Tibial artery (tissue), 4 donors: ENCODE measurements at places on chromosomes 5 and 9.

DNA sequence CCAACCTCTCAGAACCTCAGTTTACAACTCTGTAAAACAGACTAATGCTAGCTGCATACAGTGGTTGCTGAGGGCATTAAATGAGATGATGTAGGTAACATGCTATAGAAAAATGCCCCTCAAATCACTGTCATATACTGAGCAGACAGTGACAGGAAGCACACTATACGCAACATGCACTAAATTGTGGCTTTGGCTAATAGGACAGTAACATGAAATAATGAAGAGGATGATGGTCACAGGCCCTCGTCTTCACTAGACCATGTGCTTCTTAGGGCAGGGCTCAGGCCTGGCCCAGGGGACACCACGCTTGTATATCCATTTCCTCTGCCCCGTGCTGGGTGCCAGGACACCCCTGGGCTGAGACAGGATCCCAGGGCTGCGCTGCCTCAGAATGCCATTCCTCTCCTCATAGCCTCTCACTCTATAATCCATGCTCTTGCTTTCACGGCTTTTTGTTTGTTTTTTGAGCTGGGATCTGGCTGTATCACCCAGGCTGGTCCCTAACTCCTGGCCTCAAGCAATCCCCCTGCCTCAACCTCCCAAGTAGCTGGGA lies 18.9 kb downstream of the CSF1R start:
- DNase-seq = no peak

GRCh38 chr9:72813544-72813943 lies 139.3 kb downstream of the ALDH1A1 start:
- no peak for DNase-seq

DNA sequence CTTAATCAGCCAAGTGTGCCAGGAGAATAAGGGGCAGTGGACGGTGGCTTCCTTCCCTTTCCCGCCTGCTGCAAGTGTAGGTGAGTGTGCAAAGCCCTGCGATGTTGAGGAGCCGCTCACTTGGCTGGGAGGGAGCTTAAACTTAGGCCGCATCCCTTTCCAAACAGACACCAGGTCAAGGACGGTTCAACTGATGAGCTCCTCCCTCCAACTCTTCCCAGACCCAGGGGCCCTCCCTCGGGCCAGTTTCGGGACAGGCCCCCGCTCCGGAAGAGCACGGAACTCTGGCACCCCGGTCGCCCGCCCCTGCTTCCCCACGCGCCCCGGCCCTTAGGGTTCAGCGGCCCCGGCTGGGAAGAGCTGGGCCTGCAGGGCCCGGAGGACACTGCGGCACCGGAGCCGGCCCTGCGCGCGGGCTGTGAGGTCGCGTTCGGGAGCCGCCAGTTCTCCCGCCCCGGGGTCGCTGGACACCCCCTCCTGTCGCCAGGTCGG lies 481 bp downstream of the MRPL36 start:
- peak; percentile 20 for DNase-seq

DNA sequence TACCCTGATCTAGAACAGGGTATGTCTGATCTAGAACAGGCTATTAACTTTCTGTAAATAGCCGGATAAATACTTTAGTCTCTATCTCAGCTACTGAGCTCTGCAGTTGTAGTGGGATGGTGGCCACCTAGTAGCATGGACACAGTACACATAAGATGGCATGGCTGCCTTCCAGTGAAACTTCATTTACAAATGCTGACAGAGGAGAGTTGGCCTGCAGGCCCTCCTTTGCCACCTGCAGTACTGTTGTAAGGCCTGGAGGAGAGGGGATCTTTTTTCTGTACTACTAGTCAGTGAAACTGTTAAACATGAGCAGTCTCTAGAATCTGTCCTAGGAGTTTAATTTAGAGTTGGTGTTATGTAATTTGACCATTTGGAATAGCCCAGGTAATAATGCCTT lies 86.0 kb downstream of the TRIO start:
- DNase-seq = no peak

DNA sequence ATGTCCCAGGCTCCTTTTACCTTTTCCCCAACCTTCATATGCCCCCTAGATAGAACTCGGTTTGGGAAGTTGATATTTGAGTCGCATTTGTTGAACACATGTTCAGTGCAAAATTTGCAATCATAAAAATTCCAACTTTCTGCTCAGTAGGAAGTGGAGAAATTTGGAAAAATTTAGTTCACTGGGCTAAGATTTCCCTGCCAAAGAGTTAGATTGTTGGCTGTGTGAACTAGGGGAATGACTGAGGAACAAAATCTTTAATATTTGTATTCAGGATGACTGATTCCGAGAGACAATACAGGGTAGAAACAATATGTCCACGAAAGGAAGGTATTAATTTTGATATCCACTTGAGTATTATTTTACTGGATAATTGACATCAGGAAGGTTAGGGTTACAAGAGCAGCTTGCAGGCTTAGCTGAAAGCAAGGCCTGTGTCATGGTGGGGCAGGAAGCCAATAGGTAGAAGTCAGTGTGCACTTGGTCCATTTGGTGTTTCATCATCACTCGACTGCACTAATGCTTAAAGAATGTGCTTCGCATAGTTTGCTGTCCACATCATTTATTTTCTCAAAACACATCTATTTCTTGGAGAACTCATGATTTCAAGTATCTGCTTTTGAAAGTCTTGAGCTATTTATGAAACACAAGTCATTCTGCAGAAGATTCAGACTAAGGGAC lies 59.4 kb upstream of the GNA14 start:
- peak; percentile 90 for DNase-seq

GRCh38 chr9:79185866-79186265 lies 385.9 kb upstream of the TLE4 start:
- no peak for DNase-seq

- DNase-seq = no peak
These were observed 40.4 kb downstream of the ZDHHC21 start for GRCh38 chr9:14652729-14653377.

- DNase-seq = no peak
These were observed 122.4 kb downstream of the LRRC70 start for GRCh38 chr5:62701036-62701435.

DNA sequence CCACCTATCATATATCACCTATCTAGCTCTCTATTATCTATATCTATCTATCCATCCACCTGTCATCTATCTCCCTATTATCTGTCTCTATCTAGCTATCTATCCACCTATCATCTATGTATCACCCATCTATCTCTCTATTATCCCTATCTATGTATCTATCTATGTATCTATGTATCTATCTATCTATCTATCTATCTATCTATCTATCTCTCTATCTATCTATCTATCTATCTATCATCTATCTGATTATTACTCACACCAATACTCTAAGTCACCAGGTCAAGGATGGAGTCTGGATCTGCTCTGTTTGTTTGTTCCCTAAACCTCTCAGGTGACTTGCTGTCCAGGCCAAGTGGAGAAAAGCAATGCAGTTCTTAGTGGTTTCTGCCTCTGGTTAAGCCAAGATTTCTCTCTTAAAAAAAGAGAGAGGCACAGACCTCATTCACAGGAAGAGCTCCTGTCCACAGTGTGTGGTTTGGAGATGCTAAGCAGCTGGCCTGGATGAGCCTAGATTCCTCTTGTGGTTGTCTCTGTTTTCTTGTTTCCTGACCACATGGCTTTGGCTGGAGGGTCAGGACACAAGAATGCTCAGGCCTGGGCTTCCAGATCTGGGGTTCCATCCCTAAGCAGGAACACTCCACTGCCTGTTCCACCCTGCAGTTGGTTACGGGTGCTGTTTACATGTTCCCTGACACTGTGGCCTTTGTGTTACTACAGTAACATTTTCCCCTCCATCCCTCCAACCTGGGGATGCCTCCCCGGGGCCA lies 133.4 kb downstream of the PHF2 start:
- DNase-seq = no peak
